ENCODE measurements at places on chromosomes 5 and 9.

DNA sequence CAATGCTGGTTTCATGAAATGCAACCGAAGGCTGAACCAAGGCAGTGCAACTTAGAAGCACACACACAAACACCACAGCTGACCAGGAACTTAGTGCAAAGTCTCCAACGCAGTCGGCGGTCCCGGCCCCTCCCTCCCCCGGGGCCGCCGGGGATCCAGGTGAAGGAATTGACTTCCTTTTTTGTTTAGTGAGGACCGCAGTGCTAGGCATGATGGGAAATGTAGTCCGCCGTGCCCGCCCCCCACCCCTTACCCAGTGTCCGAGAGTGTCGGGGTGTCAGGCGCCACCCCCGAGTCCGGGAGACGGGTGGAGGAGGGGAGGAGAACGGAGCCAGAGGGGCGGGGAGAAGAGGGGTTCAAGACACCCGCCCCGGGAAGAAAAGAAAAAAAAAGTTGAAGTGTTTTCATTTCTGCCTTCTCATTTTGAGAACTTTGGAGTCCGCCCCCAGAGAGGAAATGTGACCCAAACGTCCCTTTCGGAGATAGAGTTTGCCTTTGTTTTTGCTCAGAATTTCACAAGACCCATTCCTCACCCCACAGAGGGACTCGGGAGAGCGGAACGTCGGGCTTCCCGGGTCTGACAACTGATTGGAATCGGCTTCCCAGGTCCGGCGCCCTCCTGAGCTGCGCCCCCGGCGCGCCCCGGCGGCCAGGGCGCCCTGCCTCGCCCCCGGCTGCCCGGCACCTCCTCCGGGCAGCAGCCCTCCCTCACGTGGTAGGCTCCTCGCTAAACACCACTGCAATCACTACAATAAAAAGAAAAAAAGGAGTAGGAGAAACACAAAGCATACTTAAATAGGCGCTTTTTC, 2.0 kb downstream of the IER5L start:
- DNase-seq: peak; percentile 74

- DNase-seq: no peak
Measured at GRCh38 chr5:63700241-63700640, 262.0 kb downstream of the HTR1A start.

- DNase-seq: no peak
Measured at GRCh38 chr5:149445739-149446369, 66.8 kb upstream of the IL17B start.

DNA sequence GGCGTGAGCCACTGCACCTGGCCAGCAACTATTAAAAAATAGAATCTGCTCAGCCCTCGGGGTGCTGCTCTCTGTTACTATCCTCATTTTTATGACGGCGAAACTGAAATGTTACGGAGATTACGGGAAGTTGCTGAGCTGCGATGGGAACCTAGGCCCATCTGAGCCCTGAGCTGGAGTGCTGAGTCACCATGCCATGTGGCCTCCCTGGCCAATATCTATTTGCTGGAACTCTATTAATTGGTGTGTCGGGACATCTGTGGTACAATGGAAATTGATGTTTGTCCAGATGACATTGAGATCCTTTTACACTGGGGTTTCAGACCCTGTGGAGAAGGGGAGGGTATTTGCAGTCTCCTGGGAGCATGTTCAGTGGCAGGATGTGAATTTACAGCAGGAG, 8.1 kb downstream of the PRDM12 start:
- no peak for DNase-seq

DNA sequence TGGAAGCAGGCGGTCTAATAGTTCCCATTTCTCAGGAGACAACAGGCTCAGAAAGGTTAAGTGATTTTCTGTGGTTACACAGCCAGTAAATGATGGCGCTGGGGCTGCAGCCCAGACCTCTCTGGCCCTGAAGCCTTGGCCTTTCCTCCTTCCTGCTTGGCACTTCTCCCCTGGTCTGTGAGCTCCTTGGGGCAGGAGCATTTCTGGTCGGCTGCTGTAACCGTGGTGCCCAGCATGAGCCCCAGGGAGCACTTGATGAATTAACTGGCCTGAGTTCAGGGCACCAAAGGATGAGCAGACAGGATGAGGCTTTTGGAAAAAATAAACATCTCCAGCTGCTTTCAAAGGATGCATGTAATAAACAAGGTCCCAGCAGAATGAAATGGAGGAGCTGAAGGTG, 30.2 kb downstream of the CDHR2 start:
- DNase-seq: no peak

DNA sequence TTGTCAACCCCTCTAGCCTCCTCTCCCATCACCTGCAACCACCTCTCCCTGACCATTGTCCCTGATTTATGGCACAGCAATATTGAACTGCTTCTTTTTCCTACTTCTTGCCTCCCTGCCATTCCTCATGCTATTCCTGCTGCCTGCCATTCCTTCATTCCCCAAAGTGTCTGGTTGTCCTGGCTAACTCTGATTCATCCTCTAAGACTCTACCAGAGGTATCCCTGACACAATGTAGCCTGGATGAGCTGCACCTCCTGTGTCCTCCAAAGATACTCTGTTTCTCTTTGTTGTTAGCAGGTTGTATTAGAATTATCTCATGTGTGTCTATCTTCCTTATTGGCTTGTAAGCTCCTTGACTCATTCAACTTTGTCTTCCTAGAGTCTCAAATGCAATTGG, 53.5 kb upstream of the PTPN3 start:
- no peak for DNase-seq

DNA sequence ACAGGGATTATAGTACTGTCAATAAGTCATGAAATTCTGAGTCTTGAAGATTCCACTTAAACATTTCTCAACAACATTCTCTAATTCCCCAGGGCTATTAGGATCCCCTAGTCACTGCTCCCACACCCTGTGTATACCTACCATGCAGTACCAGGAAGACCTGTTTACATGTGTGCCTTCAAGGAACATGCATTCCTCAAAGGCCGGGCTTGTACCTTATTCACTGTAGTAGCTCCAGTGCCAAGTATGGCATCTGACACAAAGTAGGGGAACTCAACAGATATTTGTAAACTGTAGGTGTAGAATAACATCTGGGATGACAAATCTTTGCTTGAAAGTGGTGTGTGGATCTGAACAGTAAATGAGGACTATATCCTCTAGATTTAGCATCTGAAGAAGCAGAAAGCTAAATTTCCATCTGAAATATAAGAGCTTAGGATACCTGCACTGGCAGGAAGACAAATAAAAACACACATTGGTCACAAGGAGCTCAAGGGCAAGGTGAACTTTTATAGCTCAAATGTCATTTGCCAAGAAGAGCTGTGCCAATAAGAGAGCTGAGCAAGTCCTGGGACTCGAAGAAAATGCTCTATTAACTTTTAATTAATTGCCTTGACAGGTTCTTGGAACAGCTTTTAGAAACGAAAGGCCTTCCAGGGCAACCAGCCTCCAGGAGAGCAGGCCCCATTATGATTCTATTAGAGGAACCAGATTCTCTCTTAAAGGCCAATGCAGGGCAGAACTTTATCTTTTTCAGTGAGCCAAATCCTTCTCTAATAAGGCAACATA, 52.3 kb upstream of the MYOT start:
- DNase-seq: no peak

- no peak for DNase-seq
Measured at GRCh38 chr5:67308988-67309688, 112.5 kb upstream of the CD180 start.

GRCh38 chr5:143428155-143428554, 24.7 kb upstream of the NR3C1 start:
- DNase-seq: no peak

- no peak for DNase-seq
Measured at GRCh38 chr9:131833906-131834305, 94.0 kb upstream of the RAPGEF1 start.
